ENCODE measurements at places on chromosomes 16 and 17.
A peak's percentile ranks its signal among the peaks of the same experiment; 100 is the strongest.

DNA sequence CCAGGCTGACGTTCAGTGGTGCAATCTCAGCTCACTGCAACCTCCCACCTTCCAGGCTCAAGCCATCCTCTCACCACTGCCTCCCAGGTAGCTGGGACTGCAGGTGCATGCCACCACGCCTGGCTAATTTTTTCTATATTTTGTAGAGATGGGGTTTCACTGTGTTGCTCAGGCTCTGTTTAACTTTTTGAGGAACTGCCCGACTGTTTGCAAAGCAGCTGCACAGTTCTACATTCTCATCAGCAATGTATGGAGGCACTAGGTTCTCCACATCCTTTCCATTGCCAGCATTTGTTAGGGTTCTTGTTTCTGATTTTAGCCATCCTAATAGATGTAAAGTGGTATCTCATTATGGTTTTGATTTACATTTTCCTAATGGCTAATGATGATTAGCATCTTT lies 9.4 kb downstream of the TNRC6A start:
- no peak for DNase-seq

DNA sequence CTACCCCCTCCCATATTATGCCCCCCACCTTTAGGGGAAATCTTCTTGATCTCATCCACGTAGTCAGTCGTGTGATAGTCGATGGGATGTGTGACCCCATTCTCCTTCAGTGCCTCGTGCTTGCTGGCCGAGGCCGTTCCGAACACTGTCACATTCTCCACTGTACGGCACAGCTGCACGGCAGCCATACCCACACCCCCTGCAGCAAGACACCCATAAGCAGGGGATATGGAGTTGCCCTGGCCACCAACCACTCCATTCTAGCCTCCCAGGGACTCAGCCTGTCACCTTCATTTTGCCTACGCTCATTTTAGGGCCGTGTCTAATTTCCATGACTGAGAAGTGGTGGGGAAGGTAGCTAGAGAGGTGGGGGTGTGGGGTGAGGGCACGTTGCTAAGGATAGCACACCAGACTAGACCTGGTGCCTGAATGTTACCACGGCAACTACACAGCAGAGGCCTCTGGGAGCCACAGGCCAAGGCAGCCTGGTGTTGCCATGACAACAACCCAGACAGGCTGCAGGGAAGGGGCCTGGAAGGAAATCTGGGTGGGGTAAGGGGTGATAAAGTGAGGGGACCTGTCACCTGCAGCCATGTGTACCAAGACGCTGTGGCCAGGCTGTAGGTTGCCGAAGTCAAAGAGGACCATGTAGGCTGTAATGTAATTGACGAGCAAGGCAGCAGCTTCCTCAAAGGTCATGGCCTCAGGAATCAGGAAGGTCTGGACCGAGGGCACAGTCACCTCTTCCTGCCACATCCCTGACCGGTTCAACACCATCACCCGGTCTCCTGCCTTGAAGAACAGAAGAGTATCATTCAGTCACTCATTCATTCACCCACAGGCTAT lies 4.0 kb downstream of the VAT1 start:
- DNase-seq = no peak

DNA sequence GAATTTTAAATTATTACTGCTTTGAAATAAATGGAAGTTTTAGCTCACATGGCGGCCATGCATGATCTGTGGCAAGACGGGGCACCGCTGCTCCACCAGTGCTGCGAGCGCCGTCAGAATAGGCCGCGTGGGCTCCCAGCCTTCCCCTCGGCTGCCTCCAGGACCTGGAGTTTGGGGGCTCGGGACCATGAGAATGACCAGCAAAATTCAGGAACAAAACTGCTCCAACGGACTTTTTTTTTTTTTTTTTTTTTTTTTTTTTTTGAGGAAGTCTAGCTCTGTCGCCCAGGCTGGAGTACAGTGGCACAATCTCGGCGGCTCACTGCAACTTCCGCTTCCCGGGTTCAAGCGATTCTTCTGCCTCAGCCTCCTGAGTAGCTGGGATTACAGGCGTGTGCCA lies 38.3 kb upstream of the AKAP1 start:
- DNase-seq = no peak

- no peak for DNase-seq
Measured at GRCh38 chr16:88943131-88943664, 33.8 kb downstream of the CBFA2T3 start.

- no peak for DNase-seq
Measured at GRCh38 chr17:6102615-6103014, 32.4 kb downstream of the WSCD1 start.

- DNase-seq = no peak
Measured at GRCh38 chr17:71107136-71107535, 937.8 kb downstream of the KCNJ2 start.

GRCh38 chr17:19379361-19380065 lies 1.2 kb downstream of the MAPK7 start:
- DNase-seq = no peak

DNA sequence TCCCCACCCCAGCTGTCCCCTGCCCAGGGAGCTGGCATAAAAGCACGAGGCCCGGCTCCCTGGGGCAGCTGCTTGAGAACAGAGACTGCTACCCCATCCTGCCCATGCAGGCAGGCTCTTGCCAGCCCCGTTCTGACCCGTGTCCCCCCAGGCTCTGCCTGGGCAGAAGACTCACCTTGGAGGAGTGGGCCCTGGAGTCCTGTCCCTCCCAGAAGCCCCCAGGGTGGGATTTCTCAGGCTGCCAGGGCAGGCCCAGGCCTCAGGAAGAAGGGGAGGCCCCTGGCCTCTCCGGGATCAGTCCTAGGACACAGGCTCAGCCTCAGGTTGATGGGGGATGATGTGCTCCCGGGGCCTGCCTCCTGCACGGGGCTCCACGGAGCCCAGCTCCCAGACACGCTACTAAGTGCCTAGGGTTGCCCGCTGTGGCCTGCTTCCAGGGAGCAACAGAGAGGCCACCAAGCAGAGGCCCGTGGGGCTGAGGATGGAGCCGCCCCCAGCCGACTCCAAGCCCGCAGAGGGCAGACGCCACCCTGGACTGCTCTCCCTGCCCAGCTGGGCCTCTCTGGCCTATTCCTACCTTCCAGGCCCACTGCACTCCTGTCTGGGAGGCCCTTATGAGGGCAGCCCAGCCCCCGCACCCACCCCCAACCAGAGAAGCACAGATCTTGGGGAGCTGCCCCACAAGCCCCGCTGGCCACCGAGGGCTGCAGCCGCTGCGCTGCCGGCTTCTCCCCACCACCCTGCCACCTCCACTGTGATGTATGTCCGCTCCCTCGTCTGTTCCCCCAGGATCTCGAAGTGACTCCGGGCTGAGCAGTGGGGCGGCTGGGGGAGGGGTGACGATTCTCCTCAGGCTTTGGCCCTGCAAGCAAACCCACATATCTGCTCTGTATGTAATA lies 1.7 kb downstream of the NME3 start:
- no peak for DNase-seq

- DNase-seq = no peak
Measured at GRCh38 chr16:52581530-52581929, 34.6 kb upstream of the TOX3 start.

GRCh38 chr17:16880843-16881230 lies 91.1 kb downstream of the TNFRSF13B start:
- no peak for DNase-seq

DNA sequence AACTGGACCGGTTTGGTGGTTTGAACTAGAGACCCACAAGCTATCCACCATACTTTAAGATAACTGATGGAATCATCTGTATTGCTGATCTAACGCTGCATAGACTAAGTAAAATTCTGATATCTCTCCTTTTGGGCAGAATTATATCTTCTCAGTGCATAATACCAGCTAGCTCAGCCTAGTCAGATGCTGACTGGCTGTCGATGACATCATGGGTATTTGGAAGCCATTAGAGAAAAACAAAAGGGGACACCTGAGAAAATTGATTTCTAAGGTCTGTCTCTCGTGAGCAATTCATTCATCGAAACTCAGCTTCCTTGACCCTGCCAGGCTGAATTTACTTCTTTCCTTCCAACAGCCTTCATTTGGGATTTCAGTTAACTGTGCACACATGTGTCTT lies 263.0 kb upstream of the CCL2 start:
- DNase-seq = no peak

DNA sequence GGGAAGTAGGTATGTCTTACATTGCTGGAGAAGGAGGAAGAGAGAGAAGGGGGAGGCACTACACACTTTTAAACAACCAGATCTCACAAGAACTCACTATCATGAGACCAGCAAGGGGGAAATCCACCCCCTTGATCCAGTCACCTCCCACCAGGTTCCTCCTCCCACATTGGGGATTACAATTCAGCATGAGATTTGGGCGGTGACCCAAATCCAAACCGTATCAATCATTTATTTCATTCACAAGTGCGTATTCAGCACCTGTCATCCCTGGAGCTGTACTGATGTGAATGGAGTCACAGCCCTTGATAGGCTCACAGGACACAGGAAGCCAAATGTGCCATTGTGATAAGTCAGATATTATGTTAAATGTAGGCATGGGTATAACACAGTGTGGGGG lies 228.3 kb upstream of the HSBP1 start:
- DNase-seq = no peak

- DNase-seq = no peak
Measured at GRCh38 chr16:54265575-54266107, 20.9 kb downstream of the IRX3 start.

DNA sequence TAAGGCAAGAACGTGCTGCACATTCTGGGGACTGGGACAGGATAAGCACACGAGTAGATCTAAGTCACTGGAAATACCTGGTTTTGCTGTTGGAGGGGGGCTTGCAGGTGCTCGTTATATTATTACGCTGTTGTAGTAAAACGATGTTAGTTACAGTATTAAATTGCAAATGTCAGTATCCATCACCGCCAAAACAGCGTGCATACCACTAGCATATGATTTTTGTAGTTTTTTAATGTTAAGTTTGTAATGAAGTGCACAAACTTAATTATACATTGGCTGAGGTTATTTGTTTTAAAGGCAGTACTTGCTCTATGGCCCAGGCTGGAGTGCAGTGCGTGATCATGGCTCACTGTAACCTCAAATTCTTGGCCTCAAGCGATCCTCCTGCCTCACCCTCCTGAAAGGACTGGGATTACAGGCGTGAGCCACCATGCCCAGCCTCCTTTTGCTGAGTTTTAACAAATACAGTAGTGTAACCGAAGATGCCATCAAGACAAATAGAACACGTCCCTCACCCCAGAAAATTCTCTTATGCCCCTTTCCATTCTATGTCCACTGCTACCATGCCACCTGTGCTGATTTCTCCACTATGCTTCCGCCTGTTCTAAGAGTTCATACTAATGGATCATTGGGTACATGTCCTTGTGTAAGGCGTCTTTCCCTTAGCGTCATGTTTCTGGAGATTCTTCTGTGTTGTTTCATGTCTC lies 20.7 kb upstream of the CSNK1D start:
- DNase-seq = no peak

- peak; percentile 43 for DNase-seq
Measured at GRCh38 chr17:60577147-60577915, 22.7 kb upstream of the PPM1D start.

GRCh38 chr17:10768750-10769251 lies 35.1 kb downstream of the TMEM238L start:
- DNase-seq = no peak

DNA sequence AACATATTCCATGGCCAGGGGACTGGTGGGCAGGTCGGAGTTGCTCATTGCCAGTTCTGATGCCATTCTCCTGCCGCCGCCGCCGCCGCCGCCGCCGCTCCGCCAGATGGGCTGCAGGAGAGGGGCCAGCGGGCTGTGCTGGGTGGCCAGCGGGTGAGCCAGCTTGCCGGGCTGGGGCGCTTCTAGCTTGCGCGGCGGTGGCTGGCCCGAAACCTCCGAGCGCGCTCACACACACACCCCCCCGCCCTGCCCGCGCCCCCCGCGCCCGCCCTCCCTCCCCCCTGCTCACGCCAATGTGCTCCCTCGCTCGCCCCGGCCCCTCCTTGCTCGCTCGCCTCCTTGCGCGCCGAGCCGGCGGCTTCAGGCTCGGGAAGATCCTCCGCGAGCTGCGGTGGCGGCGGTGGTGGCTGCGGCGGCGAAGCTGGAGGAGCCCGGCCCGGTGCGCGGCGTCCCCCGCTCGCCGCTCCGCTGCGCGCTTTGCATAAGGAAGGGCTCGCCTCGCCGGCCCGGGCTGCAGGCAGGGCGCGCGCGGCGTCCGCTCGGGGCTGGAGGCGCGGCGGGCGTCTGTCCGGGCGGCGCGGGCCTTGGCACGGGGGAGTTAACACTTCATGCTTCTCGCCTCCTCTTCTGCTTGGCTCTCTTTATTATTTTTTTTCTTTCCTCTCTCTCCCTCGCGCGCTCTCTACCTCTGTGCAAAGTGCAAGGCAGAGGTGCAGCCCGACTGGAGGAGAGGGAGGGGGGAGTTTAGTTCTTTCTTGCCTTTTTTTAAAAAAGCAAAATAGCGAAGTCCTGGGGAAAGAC lies 500 bp downstream of the MAF start:
- peak; percentile 60 for DNase-seq

- DNase-seq = no peak
Measured at GRCh38 chr16:85651629-85652430, 36.9 kb downstream of the GINS2 start.

GRCh38 chr16:24497440-24497839 lies 41.9 kb upstream of the RBBP6 start:
- DNase-seq = no peak

DNA sequence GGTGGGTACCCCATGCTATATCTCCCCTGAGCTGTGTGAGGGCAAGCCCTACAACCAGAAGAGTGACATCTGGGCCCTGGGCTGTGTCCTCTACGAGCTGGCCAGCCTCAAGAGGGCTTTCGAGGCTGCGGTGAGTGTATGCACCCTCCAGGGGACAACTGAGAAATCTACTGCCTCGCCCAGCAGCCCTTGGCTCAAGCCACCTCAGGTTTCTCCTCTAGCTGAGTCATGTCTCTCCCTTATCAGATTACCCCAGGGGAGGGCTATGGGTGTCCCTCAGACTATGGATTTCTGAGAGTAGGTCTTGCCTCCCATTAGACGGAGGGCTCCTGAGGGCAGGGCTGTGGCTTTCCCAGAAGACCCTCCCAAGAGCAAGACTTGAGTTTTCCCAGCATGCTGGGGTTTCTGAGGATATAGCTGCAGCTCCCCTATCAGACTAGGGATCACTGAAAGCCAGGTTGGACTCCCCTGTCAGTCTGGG lies 6.7 kb downstream of the NEK8 start:
- DNase-seq = no peak

DNA sequence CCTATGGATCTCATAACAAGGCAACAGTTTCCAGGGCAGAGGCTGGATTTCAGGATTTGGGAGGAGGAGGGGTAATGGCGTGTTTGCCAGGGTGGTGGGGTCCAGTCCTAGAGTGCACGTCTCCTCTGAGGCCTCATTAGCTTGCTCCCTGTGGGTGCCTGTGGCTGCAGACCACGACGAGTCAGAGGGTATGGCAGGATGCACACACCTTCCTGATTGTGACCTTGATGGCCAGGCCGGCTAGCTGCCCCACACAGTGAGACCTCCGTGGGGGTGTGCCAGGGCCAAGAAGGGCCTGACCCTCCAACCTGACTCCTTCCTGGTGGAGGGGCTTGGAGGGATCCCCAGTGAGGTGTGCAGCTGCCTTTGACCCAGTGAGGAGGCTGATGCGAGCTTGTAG lies 4.0 kb upstream of the SMTNL2 start:
- DNase-seq = no peak

GRCh38 chr17:34549966-34550365 lies 29.4 kb upstream of the TMEM132E start:
- no peak for DNase-seq

- DNase-seq = no peak
Measured at GRCh38 chr16:75102595-75102994, 14.0 kb downstream of the LDHD start.

GRCh38 chr16:68605746-68606145 lies 39.4 kb upstream of the CDH3 start:
- DNase-seq = no peak

Data from bone marrow (tissue), 2 donors.